ENCODE measurements at places on chromosomes 16 and 17.

- no peak for DNase-seq
Observed at GRCh38 chr17:59332749-59333377, 1.4 kb downstream of the YPEL2 start.

- no peak for DNase-seq
Observed at GRCh38 chr17:74770498-74771318, 5.4 kb downstream of the NAT9 start.

- no peak for DNase-seq
Observed at GRCh38 chr16:64084706-64085105, 1037.2 kb downstream of the CDH11 start.

- no peak for DNase-seq
Observed at GRCh38 chr17:79619636-79620206, 8.9 kb upstream of the RBFOX3 start.

DNA sequence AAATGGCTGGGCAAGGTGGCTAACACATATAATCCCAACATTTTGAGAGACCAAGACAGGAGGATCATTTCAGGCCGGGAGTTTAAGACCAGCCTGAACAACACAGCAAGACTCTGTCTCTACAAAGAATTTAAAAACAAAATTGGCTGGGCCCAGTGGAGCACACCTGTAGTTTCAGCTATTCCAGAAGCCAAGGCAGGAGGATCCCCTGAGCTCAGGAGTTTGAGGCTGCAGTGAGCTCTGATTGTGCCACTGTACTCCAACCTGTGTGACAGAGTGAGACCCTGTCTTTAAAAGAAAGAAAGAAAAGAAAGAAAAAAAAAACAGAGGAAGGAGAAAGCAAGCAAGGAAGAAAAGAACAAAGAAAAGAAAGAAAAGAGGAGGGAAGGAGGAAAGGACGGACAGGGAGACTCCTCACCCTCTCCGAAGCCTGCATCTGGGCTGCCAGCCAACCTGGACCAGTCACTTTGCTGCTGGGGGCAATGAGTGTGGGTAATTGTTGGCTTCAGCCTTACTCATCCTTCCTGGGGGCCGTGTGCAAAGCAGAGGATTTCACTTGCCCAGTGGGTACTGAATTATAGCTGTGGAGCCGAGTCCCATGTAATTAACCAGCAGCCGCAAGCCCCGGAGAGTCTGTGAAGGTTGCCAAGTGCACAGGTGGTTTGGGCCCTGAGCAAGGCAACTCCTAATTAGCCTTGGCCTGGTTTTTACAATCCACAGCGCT lies 6.7 kb upstream of the MT4 start:
- no peak for DNase-seq

- no peak for DNase-seq
Observed at GRCh38 chr16:57265850-57266530, 18.5 kb downstream of the PLLP start.

DNA sequence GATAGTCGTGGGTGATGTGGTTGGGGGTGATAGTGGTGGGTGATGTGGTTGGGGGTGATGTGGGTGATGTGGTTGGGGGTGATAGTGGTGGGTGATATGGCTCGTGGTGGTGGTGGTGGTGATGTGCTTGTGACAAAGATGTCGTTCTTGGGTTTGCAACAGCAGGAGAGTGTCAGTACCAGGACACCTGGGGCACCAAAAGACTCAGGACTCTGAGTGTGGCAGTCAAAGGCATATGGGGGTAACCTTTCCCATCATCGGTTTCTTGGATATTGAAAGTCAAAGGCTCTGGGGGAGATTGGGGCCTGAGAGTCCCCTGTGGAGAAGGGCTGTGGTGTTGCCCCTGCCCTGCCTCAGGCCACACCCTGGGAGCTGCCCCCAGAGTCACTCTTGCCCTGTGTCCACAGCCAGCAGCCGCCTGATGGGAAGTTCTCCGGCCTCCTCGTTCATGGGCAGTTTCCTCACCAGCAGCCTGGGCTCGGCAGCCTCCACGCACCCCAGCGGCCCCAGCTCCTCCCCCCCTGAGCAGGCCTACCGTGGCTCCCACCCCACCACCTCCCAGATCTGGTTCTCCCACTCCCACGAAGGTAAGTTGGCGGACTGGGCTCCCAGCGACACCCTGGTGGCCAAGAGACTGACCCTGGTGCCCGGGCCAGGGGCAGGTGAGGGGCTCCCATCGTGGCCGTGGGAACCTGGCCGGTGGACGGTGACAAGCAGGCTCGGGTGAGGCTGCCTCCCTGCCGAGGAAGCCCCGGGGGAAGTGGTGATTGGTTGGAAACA lies 31.3 kb downstream of the BAHCC1 start:
- no peak for DNase-seq

- DNase-seq: no peak
Observed at GRCh38 chr17:79080349-79080748, 5.7 kb downstream of the ENGASE start.

GRCh38 chr16:11603331-11603750 lies 16.6 kb upstream of the LITAF start:
- no peak for DNase-seq

DNA sequence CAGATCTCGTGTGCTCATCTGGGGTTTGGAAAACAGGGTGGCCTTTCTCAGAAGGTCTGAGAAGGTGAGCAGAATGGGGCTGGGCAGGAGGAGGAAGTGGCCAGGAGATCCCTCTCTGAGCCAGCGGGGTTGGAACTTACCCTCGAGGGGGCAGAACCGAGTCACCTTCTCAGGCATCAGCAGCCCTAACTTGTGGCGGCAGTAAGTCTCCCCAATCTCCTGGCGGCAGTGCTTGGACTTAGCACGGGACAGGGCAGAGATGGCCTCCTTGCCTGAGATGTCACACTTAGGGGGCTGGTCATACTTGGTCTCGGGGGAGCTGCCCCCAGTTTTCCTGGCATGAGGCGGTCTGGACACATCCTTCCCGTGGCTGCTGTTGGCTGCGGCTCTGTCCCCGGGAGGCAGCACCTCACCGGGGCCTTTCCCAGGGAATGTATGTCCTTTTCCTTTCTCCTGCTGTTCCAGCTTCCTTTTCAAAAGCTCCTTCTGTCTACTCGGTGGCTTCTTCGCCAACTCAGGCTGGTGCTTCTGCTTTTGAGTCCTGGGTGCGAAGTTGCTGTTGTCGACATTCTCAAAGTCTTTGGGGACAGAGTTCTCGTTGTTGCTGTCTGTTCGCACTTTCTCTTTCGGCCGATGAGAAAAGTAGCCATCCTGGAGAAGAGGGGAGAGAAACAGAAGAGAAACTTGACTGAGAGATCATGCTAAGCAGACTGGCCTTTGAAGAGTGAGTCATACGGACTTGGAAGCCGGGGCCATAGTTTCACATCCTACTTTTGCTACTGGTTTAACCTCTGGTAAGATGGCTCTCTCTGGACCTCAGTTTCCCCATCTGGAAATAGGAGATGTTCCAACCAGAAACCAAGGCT lies 211.7 kb downstream of the XYLT1 start:
- peak; percentile 56 for DNase-seq

GRCh38 chr17:39665642-39666224 lies 584 bp downstream of the TCAP start:
- no peak for DNase-seq

DNA sequence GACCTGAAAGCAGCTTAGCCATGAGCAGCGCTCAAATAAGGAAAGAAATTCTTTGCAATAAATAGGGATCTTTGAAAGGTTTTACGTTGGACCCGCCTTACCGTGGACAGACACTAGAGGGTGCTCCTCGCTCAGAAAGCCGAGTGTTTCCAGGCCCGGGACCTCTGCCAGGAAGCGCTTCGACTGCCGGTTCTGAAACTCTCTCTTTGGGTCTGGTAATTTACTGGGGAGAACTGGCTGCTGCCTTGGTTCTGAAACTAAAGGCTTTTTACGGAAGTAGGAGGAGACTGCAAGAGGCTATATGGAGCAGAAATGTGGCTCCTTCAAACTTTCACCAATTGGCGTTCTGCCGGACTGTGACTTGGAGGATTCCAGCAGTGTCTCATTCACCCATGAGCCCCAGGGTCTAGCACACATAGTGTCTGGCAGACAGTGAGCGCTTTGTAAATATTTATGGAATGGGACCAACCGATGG lies 45.6 kb upstream of the HOXB9 start:
- DNase-seq: no peak

GRCh38 chr16:14199624-14200023 lies 128.5 kb downstream of the MRTFB start:
- no peak for DNase-seq

- no peak for DNase-seq
Observed at GRCh38 chr17:7916385-7916682, 245 bp upstream of the RNF227 start.

GRCh38 chr17:49496183-49496866 lies 1.2 kb downstream of the NGFR start:
- DNase-seq: no peak

- DNase-seq: no peak
Observed at GRCh38 chr16:70793851-70794502, 7.0 kb downstream of the VAC14 start.

DNA sequence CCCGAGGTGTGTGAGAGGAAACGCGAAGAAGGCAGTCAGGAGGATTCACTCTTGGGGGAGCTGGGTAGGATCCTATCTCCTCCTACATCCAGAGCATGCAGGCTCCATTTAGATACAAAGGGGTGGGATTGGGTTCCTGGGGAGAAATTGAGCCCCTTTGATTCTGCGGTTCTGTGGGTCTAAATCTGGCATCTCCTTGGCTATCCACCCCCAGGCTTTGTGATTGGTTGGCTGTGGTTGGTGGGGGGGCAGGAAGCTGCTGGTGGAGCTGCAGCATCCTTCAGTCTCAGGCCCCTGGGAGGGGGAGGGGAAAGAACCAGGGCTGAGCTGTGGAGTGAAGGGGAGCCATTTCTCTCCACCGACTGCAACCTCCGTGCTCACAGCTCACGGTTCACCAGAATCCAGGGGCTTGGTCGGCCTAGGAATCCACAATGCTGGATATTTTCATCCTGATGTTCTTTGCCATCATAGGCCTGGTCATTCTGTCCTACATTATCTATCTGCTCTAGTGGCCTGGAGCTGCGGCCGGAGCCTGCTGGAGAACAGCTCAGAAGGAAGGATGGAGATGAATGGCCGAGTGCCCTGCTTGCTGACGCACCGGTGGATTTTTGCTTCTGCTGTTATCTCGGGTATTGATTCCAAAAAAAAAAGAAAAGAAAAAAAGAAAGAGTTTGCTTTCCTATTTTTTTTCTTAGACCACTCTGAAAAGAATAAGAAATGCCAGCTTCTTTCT lies at the start of gene LASP1NB:
Gene LASP1NB, plus strand, starts transcription at position 352 of the 733 bp plus-strand sequence.
- DNase-seq: no peak
